ENCODE measurements at places on chromosomes 1 and 21.

- no peak for DNase-seq
These were observed 239.3 kb downstream of the KCNK2 start for GRCh38 chr1:215321802-215322201.

- no peak for DNase-seq
These were observed 102.3 kb upstream of the TIAM1 start for GRCh38 chr21:31446226-31446855.

DNA sequence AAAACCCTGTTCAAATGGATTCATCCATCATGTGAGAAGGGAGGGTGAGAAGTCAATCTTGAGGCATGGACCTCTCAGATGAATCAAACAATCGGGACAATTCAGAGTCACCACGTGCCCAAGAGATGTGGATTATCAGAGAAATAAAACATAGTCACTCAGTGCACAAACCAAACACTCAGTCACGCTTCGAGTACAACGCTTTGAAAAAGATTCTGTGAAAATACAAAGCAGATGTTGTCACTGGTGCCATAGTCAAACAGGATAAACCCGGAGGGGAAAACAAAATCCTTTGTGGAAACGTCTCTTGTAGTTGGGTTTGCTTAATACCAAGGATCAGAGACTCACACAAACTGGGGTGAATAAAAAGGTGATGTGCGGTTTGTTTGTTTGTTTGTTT lies 188.4 kb downstream of the RRAGC start:
- no peak for DNase-seq

DNA sequence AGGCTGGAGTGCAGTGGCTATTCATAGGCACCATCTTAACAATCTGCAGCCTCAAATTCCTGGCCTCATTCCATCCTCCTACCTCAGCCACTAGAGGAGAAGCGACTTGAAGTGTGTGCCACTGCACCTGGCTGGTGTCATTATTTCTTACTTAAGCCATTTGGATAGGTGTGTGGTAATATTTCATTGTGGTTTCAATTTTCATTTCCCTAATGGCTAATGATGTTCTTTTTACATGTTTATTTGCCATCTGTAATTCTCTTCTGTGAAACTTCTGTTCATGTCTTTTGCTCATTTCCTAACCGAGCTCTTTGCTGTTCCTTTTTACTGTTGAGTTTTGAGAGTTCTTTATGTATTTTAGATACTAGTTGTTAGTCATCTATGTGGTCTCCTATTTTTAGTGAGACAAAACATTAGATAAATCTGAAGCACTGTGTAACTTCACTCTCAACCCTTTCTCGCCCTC lies 66.8 kb downstream of the SLC27A3 start:
- DNase-seq, result no peak
